Non-pigmented ciliary epithelial cell (primary cell): ENCODE measurements at places on chromosomes 1 and 21.

DNA sequence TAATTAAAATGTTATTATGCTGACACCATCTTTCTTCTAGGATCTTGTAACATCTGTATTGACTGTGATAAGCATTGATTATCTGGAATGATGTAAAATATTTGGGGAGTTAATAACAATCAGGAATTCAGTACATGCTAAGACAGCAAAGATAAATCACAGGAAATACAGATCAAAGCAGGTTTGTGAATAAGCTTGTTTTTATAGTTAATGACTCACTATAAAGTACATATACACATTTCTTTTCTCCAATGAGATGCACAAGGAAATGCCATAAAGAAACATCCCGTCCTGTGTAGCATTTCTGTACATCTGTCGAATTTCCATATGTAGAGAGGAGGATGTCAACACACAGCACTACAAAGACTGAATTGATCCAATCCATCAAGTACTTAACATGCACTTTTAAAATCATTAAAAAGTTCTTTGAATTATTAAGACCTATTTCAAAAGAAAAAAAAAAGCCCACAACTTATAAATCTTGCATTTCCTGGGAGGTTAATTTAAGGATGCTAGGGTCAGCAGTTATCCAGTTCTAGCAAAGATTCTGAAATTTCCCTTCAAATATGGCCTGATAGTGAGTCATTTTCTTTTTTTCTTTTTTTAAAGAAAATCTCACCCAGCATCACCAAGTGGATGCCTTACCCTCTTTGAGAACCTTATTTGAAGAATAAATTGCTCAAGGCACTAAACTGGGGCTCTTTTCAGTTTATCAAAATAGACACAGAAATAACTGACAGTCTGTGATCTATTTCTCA lies 243.2 kb upstream of the NR5A2 start:
- DNase-seq: no peak

DNA sequence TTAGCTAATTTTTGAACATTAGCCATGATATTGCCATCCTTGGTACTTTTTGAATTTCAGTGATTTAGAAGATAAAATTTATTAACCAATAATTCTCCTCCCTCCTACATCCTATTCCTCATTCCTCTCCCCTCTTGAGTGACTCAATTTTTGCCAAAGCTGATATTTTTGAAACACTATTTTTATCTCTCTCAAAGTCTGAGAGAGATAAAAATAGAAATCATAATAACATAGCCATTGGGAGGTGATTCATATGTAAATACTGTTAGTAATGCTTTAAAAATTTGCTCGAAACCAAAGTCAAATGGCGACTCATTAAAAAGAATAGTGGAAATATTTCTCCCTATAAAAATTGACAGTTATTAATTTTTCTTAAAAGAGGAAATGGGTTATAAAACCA lies 97.4 kb downstream of the PATJ start:
- DNase-seq: peak; percentile 35

GRCh38 chr1:189960769-189961168 lies 516.9 kb downstream of the BRINP3 start:
- DNase-seq: no peak

DNA sequence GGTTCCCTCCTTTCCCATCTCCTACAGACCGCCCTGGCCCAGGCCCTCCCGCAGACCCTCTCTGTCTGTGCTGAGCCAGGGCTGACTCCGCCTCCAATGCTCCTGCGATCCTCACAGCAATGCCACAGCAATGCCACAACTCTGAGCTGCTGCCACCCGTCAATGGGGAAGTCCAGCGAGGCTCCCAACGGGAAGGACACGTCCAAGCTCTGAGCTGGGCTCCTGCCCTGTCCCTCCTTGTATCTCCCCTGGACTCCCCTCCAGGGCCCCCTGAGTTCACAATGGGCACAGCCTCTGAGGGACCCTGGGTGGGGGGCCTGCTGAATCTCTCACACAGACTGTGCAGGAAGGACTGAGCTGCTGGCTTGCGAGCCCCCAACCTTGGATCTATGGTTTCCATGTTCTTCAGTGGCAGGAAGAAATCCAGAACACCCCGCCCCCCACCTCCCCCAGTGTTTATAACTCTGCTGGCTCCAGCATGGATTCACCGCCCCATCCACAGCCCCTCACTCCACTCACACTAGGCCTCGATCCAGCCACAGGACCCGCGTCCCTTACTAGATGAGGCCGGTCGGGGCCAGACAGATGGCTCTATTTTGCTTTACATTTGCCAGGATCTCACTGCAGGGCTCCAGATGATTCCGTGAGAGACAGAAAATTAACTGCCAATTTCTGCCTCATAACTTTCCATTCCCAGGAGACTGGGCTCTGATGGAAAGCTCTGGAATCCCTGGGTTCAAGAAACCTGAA lies 338.0 kb downstream of the MATN1 start:
- no peak for DNase-seq

DNA sequence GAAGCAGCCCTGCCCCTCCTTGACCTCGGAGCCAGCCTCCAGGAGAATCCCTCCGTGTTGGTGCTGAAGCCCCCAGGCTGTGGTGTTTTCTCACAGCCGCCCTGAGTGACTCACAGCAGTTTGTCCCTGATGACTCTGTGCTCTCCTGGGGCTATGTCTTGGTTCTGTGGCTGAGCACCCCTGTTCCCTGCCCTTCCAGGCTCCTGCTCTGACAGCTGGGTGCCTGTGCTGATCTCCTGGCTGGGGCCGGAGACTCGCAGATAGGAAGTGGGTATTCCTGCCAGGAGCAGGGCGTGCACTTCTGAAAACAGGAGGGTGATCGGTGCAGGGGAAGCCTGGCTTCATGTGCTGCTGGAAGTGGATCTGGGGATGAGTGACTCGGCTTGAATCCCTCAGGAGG lies 34.5 kb downstream of the POFUT2 start:
- no peak for DNase-seq

DNA sequence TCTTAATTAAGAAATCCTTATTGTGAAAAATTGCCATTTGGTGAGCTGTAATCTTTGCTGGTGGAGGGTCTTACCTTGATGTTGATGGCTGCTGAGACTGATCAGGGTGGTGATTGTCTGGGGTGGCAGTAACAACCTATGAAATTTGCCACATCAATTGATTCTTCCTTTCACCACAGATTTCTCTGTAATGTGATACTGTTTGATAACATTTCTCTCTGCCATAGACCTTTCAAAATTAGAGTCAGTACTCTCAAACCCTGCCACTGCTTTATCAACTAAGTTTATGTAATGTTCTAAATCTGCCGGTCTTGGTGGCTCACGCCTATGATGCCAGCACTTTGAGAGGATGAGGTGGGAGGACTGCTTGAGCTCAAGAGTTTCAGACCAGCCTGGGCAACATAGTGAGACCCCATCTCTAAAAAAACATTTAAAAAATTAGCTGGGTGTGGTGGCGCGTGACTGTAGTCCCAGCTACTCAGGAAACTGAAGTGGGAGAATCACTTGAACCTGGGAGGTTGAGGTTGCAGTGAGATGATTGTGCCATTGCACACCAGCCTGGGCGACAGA lies 5.0 kb downstream of the KPNA6 start:
- DNase-seq: no peak

- no peak for DNase-seq
Observed at GRCh38 chr1:159201642-159202041, 3.0 kb upstream of the ACKR1 start.

DNA sequence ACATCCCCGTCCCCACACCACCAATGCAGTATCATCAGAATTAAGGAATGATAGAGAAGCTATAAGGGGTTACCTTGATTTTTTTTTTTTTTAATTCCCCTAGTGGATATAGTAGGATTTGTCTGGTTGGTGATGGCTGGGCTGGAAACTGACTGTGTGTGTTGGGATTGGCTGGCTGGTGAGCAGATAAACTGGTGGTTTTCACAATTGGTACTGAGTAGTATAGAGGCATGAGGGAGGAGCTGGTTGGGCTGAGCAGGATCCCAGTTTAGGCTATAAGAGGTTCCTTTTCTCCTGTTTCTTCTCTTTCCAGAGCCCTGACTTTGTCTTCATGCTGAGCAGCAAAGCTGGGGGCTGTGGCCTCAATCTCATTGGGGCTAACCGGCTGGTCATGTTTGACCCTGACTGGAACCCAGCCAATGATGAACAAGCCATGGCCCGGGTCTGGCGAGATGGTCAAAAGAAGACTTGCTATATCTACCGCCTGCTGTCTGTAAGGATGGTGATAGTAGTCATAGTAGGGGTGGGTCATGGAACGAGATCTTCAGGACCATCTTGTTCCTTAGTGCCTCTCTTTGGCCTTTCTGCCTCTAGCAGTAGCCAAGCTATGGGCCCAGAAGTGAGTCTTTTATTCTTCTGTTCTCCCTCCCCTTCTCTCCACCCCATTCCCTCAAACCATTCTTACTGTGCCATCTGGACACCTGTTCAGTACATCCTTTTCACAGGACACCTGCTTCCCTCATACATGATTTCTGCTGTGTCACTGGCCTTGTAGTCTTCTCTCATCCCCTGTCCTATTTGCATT lies 26.9 kb downstream of the RAD54L start:
- DNase-seq: no peak

DNA sequence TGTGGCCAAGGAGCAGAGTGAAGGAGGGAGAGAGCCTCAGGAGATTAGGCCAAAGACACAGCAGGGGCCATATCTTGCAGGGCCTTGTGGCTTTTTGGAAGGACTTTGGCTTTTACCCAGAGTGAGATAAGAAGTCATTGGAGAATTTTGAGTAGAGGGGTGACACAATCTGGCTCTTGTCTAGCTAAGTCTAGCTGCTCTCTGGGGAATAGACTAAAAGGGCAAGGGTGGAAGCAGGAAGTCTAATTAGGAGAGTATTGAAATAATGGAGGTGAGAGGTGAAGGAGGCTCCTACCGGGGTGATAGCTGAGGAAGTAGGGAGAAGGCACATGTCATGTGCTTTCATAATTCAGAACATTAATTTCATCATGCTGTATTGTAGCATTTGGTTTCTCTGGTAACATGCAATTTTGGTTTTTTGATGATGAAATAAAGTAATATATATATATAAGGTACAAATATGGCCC lies 34.3 kb upstream of the KCNA3 start:
- no peak for DNase-seq

DNA sequence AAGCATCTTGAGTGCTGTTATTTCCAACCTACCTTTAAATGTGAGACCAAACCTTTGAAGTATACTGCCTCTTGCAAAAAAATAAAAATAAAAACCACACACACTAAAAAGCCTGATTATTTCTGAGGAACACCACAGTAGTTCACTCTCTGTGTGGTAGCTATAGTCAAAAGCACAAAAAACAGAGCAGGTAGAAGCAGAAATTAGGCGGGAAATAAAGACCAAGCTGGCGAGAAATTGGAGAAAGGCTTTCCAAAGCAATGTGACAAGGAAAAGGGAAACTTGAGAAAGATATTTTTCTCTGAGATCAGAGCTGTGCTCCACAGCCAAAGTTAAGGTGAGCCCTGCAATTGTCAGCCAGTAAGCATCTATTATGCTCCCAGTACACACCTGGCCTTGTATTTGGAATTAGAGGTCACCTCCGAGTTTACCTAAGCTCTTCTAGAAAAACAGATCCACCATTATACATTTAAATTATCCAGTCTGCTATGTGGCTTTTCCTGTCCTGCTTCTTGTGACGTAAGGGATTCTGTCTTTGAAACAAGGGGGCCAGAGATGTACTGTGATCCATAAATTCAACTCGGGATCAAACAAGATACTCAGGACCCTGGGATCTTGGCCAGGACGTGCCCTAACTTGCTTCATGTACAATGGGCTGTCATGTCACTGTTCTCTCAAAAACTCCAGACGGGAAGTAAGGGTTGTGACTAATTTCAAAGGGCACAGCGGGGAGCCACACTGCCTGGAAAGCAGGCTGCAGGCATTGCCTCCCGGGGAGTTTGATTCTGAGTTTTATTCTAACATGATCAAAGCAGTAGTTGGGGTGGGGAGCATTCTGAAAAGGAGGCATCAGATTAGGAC lies 39.8 kb upstream of the RAB4A start:
- no peak for DNase-seq

DNA sequence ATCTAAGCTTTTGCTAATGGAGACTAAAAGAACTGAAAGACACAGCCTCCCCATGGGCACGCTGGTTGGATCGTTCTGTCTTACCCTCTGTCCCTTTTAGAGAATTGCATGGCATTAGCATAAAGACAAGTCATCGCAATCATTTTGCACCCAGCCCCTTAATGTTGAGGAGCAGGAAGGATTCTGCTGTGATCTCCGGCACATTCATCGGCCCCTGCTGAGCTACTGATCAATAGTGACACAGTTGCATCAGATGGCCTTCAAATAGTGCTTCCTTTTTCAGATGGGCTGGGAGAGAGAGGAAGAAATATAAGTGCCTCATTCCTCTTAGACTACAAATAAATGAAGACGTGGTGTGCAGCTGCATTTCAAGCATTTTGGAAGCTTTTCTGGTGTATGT lies 75.4 kb downstream of the NOS1AP start:
- DNase-seq: no peak

- no peak for DNase-seq
Observed at GRCh38 chr1:93559045-93559444, 111.1 kb downstream of the FNBP1L start.

DNA sequence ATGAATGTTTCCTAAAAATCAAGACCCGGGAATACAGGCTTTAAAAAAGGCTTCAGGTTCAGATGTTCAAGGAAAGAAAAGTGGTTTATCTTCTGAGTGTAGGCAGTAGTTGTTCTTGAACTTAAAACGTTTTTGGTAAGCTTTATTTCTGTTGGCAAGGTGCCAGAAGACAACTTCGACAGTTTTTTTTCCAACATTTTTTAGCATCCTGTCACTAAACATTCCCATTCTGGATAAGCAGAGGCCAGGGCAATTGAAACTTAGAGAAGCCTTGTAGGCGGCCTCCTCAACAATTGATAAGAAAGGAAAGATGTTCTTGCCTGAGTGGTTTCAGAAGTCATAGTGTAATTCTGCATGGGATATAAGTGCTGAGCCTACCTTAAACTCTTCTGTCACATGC lies 66.7 kb downstream of the PATJ start:
- DNase-seq: peak; percentile 19

DNA sequence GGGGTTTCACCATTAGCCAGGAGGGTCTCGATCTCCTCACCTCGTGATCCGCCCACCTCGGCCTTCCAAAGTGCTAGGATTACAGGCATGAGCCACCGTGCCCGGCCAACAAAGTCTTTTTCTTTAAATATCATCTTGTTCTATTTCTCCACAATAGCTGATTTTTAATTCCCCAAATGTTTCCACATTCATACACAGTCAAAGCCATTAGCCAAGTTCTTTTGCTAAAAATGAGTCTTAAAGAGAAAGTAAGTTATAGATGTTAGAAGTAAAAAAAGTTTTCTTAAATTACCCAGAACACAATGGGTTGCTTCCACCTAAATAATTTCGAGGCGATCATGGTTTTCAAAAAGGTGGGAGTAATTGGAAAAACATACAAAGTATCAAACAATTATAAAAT lies 30.6 kb downstream of the C2CD2 start:
- DNase-seq: no peak
